NCI-H2081 treated with DMSO at 0.1 percent for 48 hours (cell line): ENCODE measurements at places on chromosomes 16 and 17.

DNA sequence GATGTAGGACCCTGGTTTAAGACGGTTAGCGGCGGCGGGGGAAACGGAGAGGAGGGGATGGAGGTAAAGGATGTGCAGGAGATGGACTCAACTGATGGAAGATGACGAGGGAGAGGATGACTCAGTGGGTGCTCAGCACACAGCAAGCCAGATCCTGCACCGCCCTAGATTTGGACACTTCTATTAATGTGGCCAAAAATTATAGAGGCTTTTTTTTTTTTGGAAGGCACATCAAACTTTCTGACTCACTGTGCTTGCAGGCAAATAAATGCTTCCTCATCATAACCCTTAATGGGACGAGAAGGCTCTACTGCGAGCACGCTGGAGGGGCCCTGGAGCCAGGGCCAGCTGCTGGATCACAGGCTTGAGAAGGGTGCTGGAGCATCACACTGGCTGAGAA, 36.0 kb downstream of the RTN4RL1 start:
- no peak for DNase-seq

DNA sequence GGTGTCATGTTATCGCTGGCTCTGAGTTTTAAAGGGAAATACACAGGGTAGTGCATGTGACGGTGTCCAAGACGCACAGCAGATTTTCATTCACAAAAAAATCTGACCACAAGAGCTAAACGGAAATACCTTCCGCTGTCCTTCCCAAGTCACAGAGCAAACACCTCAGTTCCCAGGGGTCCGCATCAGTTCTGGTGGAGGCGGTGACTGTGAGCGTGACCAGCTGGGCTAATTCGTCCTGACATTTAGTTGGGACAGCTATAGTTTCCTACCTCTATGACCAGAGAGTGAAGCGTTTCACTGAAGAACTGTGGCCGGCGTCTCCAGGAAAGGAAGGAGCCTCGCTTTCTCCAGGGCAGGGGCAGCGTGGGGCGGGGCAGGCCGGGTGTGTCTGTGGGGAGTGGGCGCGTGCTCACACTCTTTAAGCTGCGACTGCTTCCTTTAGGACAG, 10.5 kb upstream of the FASN start:
- no peak for DNase-seq

GRCh38 chr16:24138024-24138423, 118.1 kb upstream of the CACNG3 start:
- DNase-seq, result no peak

DNA sequence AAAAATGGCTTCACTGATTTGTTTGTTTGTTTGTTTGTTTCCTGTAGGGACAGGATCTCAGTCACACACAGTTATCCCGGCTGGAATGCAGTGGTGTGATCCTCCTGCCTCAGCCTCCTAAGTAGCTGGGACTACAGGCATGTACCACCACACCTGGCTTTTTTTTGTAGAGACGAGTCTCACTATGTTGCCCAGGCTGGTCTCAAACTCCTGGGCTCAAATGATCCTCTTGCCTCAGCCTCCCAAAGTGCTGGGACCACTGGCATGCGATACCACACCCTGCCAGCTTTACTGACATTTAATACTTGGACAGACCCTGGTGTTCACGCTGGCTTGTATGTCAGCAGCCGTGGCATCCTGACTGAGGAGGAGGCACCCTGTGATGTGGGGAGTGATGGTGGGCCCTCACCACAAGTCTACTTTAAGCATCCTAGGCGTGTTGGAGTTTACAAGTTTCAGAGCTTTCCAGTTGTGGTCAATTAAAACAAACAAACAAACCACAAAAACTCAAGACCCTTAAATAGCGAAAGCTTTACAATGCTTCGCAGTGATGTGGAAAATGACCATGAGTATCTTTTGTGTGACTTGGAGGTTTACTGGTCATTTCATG, 5.1 kb downstream of the ABCA3 start:
- DNase-seq, result no peak

- no peak for DNase-seq
Measured at GRCh38 chr17:18332909-18333489, 17.9 kb downstream of the SMCR8 start.

DNA sequence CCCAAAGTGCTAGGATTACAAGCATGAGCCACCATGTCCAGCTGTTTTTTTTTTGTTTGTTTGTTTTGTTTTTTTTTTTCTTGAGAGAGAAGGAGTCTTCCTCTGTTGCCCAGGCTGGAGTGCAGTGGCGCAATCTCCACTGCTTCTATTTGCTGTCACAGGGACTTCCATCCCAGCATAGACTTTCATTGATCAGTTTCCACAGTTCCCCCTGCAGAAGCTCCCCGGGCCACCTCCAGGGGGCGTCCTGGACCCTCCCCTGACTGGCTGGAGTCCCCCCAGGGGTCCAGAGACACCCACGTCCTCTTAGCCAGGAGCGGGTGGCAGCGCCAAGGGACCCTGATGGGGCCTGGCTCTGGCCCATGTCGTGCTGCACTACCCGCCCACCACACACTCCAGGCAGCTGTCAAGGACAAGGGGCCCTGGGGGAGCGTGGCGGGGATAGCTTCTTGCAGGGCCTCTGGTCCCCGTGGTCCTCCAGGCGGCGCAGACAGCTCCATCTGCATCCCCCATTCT, 3.1 kb upstream of the NPW start:
- no peak for DNase-seq

- DNase-seq, result no peak
Measured at GRCh38 chr16:69620573-69620972, 54.8 kb downstream of the NFAT5 start.

DNA sequence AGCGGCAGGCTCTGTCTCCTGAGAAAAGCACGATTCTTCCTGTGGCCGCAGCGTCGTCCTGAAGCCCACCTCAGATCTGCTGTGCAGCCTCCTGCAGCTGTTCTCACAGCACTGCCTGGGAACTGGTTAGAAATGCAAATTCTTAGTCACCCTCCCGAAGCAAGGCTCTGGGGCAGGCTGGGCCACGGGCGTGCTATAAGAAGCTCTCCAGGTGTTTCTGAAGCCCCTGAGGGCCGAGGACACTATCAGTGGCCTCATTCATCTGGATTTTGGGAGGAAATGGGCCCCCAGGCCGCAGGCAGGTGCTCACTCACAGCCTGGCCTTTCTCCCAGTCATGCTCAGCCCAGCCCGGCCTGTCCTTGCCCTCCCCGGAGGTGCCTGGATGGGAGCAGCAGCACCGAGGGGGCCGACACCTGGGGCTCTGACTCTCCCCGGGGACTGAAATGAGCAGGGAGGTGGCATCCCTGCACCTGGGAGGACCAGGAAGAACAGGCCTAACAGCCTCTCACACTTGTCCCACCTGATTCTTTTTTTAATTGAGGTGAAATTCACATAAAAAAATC, 10.4 kb upstream of the NLRC3 start:
- DNase-seq, result no peak

GRCh38 chr16:85900027-85900792, 1.2 kb downstream of the IRF8 start:
- no peak for DNase-seq

- no peak for DNase-seq
Measured at GRCh38 chr17:8421571-8421970, 14.1 kb upstream of the NDEL1 start.

- DNase-seq, result no peak
Measured at GRCh38 chr17:15447928-15448579, 19.4 kb downstream of the CDRT4 start.

DNA sequence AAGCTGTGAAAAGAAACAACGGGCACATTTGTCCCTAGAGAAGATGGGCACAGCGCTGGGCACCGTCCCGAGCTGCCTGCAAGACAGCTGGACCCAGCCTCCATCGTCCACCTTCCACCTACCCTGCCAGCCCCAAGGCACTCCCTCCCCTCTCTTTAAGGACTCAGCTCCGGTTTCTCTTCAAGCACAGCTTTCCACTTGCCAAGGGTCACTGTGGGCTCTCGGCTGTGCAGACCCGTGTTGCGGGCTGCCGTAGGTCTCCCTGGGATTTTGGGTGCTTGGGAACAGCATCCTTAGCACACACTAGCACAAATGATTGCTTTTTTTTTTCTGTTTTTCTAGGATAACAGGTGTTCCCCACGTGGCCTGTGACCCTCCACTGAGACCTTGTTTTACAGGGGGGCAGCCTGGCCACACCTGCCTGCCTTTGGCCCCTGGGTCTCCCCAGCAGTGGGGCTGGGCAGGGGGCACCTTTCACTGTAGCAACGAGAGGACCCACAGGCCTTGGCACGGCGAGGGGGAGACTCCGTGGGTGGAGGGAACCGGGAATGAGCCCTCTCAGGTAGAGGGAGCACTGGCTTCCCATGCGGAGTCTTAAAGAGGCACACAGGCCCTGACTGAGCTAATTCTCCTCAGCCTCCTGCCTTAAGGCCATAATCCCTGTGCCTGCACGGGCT, 1.4 kb downstream of the CHMP6 start:
- DNase-seq, result no peak

GRCh38 chr17:5629128-5629527, 44.8 kb upstream of the NLRP1 start:
- DNase-seq, result no peak

DNA sequence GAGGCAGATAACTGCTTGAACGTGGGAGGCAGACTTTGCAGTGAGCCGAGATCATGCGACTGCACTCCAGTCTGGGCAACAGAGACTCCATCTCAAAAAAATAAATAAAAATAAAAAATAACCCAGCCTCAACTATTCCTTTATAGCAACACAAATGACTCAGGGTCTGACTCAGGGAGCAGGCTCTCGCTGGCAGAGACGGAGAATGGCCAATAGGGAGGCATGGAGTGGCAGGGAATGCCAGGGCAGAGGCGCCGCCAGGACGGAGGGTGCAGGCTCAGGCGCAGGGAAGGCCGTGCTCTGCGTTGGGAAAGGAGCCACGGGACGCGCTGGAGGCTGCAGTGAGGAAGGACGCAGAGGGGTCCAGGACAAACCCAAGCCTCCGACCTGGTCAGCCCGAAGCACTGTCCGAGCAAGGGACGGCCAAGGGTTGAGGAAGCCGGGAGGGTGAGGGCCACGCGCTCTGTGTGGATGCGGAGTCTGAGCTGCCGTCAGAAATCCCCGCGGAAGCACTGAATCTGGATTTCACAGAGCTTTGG, 40.3 kb downstream of the PKD1 start:
- DNase-seq, result no peak
